CD4-positive, alpha-beta memory T cell (primary cell): ENCODE measurements at places on chromosomes 1 and 21. TPM values are rescaled to one million over a fixed set of nuclear protein-coding genes. Genes with fewer than 3 reads are reported as not detected.

The MXRA8 gene
- 0.35 TPM for total RNA-seq

DNA sequence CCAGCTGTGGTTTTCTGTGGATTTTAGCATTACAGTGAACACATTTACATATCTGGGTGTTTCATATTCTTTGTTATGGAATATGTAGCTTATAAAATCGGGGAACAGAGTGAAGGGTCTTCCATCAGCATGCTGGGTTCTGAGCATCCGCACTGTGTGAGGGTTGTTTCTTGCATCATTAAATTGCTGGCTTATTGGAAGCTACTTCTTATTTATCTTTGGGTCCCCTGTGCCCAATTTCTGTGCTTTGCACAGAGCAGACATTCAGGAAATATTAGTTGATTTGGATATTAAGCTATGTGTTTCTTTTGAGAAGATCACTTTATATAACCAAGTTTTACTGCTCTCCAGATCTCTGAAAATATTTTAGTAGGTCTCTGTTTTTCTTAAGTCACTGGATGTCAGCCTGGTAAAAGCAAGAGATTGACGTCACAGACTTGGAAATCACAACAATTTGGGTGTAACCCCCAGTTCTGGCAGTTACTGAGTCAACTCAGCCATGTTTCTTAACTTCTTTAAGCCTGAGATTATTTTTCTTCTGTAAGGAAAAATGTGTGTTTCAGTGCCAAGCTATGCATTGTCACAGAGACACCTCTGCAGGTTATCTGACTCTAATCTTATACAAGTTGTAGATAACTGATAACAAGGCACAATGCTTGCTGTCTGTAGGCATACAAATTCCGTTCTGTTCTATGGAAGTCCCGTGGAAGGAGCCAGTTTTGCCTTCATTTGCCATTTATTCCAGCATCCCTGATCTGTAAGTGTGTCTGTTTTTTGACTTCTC is 258.3 kb upstream of the KAZN start:
- no peak for DNase-seq
- H3K36me3 ChIP-seq, result no peaks in the 10 kb centered on the region
- H3K27ac ChIP-seq, result no peak overlapping the region
- no peaks in the 10 kb centered on the region for H3K27me3 ChIP-seq
- no peaks in the 10 kb centered on the region for H3K4me1 ChIP-seq

The PKP1 gene
- total RNA-seq, result not detected

DNA sequence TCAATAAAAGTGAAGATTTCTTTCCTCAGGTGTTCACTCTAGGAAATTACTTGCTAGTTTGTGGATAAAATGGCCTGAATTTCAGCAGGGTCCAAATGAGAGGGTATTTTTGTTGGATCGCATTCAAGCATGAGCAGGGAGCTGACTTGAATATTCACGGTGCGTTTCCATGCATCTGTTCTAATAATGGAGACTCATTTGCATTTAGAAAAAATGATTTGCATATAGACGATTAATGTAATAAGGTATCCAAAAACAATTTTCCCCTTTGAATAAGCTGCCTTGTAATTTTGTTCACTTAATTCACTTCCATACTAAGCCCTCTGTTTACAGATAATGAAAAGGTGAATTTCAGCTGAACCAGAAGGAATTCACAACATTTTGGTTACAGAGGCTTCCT is 130.9 kb upstream of the AJAP1 start:
- H3K27ac ChIP-seq, result no peak overlapping the region
- no peaks in the 10 kb centered on the region for H3K27me3 ChIP-seq
- H3K4me3 ChIP-seq, result no peak overlapping the region
- no peaks in the 10 kb centered on the region for H3K36me3 ChIP-seq
- no peak for DNase-seq
- H3K4me1 ChIP-seq, result no peaks in the 10 kb centered on the region

The NUDT4B gene
- total RNA-seq, result 0.58 TPM

- H3K27ac ChIP-seq, result no peak overlapping the region
- no peaks in the 10 kb centered on the region for H3K27me3 ChIP-seq
- no peak for DNase-seq
- no peaks in the 10 kb centered on the region for H3K36me3 ChIP-seq
- H3K4me3 ChIP-seq, result no peak overlapping the region
- H3K4me1 ChIP-seq, result peaks cover 5% of the 10 kb centered on the region
Measured at GRCh38 chr1:116311756-116312680, 61.0 kb upstream of the ATP1A1 start.

GRCh38 chr1:227546059-227546458 is 17.3 kb upstream of the ZNF678 start:
- no peak for DNase-seq
- no peaks in the 10 kb centered on the region for H3K36me3 ChIP-seq
- H3K27me3 ChIP-seq, result no peaks in the 10 kb centered on the region
- no peak overlapping the region for H3K27ac ChIP-seq
- H3K4me3 ChIP-seq, result no peak overlapping the region

- H3K4me3 ChIP-seq, result no peak overlapping the region
- no peak for DNase-seq
- no peaks in the 10 kb centered on the region for H3K36me3 ChIP-seq
Measured at GRCh38 chr21:34031835-34032370, 41.5 kb upstream of the MRPS6 start.

- no peaks in the 10 kb centered on the region for H3K36me3 ChIP-seq
- peak overlapping the region; percentile 55 for H3K4me3 ChIP-seq
- H3K4me1 ChIP-seq, result peaks cover 43% of the 10 kb centered on the region
- peak; percentile 36 for DNase-seq
- no peaks in the 10 kb centered on the region for H3K27me3 ChIP-seq
Measured at GRCh38 chr1:52142220-52143183, 613 bp downstream of the ZFYVE9 start.

DNA sequence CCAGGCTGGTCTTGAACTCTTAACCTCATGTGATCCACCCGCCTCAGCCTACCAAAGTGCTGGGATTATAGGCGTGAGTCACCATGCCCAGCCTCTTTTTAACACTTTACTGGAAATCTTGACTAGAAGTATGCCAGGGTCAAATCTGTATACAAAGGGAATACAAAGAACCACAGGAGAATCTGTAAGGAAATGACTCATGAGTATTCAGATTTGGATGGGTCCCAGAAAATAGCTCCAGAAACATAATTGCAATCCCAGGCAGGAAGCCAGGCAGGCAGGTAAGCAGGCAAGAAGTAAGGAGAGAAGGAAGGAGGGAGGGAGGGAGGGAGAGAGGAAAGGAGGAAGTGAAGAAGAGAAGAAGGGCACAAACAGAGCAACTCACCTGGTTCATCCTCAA is 22.8 kb upstream of the TIAM1 start:
- H3K27me3 ChIP-seq, result no peaks in the 10 kb centered on the region
- H3K27ac ChIP-seq, result no peak overlapping the region
- DNase-seq, result no peak
- no peaks in the 10 kb centered on the region for H3K36me3 ChIP-seq
- H3K4me1 ChIP-seq, result peaks cover 27% of the 10 kb centered on the region
- no peak overlapping the region for H3K4me3 ChIP-seq

The EDEM3 gene
- 61.7 TPM for total RNA-seq

The BATF3 gene
- total RNA-seq, result 0.64 TPM

- H3K27ac ChIP-seq, result no peak overlapping the region
- H3K27me3 ChIP-seq, result no peaks in the 10 kb centered on the region
- no peaks in the 10 kb centered on the region for H3K36me3 ChIP-seq
- no peaks in the 10 kb centered on the region for H3K4me1 ChIP-seq
- H3K4me3 ChIP-seq, result no peak overlapping the region
- DNase-seq, result no peak
Measured at GRCh38 chr1:61142726-61143500, 60.6 kb downstream of the NFIA start.

- peaks cover 4% of the 10 kb centered on the region for H3K36me3 ChIP-seq
- DNase-seq, result no peak
- no peak overlapping the region for H3K27ac ChIP-seq
- no peak overlapping the region for H3K4me3 ChIP-seq
- no peaks in the 10 kb centered on the region for H3K27me3 ChIP-seq
Measured at GRCh38 chr1:109186733-109187086, 27.0 kb upstream of the SARS1 start.

DNA sequence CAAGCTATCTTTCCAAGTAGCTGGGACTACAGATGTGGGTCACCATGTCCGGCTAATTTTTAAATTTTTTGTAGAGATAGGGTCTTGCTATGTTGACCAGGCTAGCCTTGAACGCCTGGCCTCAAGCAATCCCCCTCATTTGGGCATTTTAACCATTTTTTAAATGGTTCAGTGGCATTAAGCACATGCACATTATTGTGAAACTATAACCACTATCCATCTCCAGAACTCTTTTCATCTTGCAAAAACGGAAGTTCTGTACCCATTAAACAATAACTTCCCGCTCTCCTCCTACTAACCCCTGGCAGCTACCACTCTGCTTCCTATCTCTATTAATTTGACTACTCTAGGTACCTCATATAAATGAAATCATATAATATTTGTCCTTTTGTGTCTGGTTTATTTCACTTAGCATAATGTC is 4.8 kb upstream of the IL6R start:
- no peak overlapping the region for H3K4me3 ChIP-seq
- H3K4me1 ChIP-seq, result peaks cover 63% of the 10 kb centered on the region
- no peaks in the 10 kb centered on the region for H3K27me3 ChIP-seq
- no peaks in the 10 kb centered on the region for H3K36me3 ChIP-seq

GRCh38 chr1:205774198-205775014 is 876 bp downstream of the RAB29 start:
- peak overlapping the region; percentile 59 for H3K4me3 ChIP-seq
- peaks cover 43% of the 10 kb centered on the region for H3K4me1 ChIP-seq
- H3K27ac ChIP-seq, result peak overlapping the region; percentile 87
- no peaks in the 10 kb centered on the region for H3K27me3 ChIP-seq

DNA sequence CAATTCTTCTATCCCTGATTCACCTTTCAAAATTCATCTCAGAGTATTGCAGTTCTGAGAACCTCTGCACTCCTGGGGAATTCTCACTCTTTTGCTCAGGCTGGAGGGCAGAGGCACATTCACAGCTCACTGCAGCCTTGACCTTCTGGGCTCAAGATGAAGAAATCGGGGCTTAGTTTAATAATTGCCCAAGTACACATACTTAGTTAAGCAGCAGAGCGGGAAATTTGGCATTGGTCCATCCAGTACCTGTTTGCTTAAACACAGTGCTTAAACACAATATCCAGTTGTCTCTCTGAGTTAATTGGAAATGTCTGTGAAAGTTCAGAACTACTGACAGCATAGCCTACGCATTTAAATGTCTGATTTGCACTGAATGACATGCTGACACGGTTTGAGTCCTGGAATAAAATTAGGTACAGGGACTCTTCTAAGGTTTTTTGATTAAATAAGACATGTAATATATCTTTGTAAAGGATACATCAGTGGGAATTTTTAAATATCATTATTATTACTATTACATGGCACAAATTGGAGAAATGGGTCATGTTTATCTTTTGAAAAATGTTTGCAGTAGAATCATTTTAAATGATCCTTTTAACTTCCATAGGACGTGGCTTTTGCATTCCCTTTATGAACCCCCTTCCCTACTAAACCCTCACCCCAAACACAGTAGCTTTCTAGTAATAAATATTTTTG is 337.4 kb downstream of the SRGAP2C start:
- H3K27me3 ChIP-seq, result no peaks in the 10 kb centered on the region
- no peak for DNase-seq
- no peak overlapping the region for H3K27ac ChIP-seq
- H3K36me3 ChIP-seq, result no peaks in the 10 kb centered on the region
- no peak overlapping the region for H3K4me3 ChIP-seq
- peaks cover 40% of the 10 kb centered on the region for H3K4me1 ChIP-seq

GRCh38 chr1:3604997-3605823 is 6.1 kb downstream of the MEGF6 start:
- H3K27ac ChIP-seq, result no peak overlapping the region
- H3K36me3 ChIP-seq, result no peaks in the 10 kb centered on the region
- DNase-seq, result no peak
- peaks cover 5% of the 10 kb centered on the region for H3K27me3 ChIP-seq

DNA sequence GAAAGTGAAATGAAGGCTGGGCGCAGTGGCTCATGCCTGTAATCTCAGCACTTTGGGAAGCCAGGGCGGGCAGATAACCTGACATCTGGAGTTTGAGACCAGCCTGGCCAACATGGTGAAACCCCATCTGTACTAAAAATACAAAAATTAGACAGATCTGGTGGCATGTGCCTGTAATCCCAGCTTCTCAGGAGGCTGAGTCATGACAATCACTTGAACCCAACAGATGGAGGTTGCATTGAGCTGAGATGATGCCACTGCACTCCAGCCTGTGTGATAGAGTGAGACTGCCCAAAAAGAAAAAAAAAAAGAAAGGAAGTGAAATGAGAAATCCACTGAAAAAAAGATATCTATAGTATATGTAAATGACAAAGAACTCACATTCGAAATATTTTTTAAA is 439.9 kb downstream of the DISC1 start:
- H3K4me1 ChIP-seq, result no peaks in the 10 kb centered on the region
- no peak overlapping the region for H3K27ac ChIP-seq
- no peak overlapping the region for H3K4me3 ChIP-seq

GRCh38 chr1:224411766-224412165 is 22.8 kb downstream of the WDR26 start:
- no peak overlapping the region for H3K4me3 ChIP-seq
- H3K27me3 ChIP-seq, result no peaks in the 10 kb centered on the region
- peaks cover 31% of the 10 kb centered on the region for H3K36me3 ChIP-seq
- no peak overlapping the region for H3K27ac ChIP-seq
- no peak for DNase-seq

- H3K4me3 ChIP-seq, result no peak overlapping the region
- no peaks in the 10 kb centered on the region for H3K27me3 ChIP-seq
- H3K36me3 ChIP-seq, result no peaks in the 10 kb centered on the region
- H3K27ac ChIP-seq, result no peak overlapping the region
Measured at GRCh38 chr1:10502206-10502605, 27.5 kb downstream of the PEX14 start.

- H3K27me3 ChIP-seq, result no peaks in the 10 kb centered on the region
- DNase-seq, result no peak
- no peak overlapping the region for H3K27ac ChIP-seq
- H3K36me3 ChIP-seq, result no peaks in the 10 kb centered on the region
Measured at GRCh38 chr1:162956922-162957321, 95.9 kb upstream of the CCDC190 start.

GRCh38 chr1:11790101-11790879 is 15.5 kb downstream of the MTHFR start:
- no peak overlapping the region for H3K27ac ChIP-seq
- no peak overlapping the region for H3K4me3 ChIP-seq
- DNase-seq, result no peak
- H3K36me3 ChIP-seq, result peaks cover 26% of the 10 kb centered on the region
- no peaks in the 10 kb centered on the region for H3K27me3 ChIP-seq

GRCh38 chr1:234915924-234916675 is 212.5 kb downstream of the TOMM20 start:
- no peak for DNase-seq
- H3K4me3 ChIP-seq, result no peak overlapping the region
- no peaks in the 10 kb centered on the region for H3K27me3 ChIP-seq

- H3K27me3 ChIP-seq, result no peaks in the 10 kb centered on the region
- DNase-seq, result no peak
- peak overlapping the region; percentile 81 for H3K27ac ChIP-seq
- H3K36me3 ChIP-seq, result peaks cover 9% of the 10 kb centered on the region
- peak overlapping the region; percentile 79 for H3K4me3 ChIP-seq
- peaks cover 74% of the 10 kb centered on the region for H3K4me1 ChIP-seq
Measured at GRCh38 chr1:224431726-224432125, 2.9 kb downstream of the WDR26 start.

DNA sequence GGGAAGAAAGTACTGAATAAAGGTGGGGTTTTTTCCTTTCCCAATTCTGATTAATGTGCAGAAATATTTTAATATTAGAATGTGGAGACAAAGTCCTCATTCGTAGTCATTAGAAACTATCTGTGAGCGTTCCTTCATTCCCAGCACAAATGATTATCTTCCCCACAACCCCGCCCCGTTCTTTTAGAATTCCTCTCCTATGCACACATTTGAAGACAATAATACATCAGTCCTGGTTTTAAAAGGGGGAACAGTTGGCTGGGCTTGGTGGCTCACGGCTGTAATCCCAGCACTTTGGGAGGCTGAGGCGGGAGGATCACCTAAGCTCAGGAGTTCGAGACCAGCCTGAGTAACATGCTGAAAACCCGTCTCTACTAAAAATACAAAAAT is 876 bp downstream of the ALDH9A1 start:
- H3K27ac ChIP-seq, result peak overlapping the region; percentile 79
- no peak for DNase-seq
- H3K27me3 ChIP-seq, result no peaks in the 10 kb centered on the region
- no peaks in the 10 kb centered on the region for H3K36me3 ChIP-seq
- peaks cover 21% of the 10 kb centered on the region for H3K4me1 ChIP-seq
- peak overlapping the region; percentile 97 for H3K4me3 ChIP-seq
